ENCODE measurements at places on chromosomes 16 and 17.

GRCh38 chr17:2174468-2175293 lies 119.8 kb downstream of the HIC1 start:
- DNase-seq = no peak

GRCh38 chr17:10292057-10292937 lies 80.5 kb downstream of the MYH13 start:
- no peak for DNase-seq

DNA sequence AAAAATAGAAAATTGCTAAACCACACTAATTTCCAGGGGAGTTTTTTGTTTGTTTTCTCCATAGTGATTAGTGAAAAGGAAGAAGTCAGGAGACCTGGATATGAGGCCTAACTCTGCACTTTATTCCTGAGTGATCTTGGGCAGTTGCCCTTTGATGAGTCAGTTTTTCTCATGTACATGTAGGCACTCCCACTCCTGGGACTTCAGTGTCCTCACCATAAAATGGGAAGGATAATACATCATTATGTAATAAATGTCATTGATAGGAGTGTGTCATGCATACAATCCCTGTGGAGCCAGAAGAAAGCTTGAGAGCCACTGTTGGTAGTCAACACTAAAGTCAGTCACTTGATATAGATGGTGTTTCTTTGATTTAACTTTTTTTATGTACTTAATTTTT lies 32.5 kb downstream of the WIPF2 start:
- no peak for DNase-seq

DNA sequence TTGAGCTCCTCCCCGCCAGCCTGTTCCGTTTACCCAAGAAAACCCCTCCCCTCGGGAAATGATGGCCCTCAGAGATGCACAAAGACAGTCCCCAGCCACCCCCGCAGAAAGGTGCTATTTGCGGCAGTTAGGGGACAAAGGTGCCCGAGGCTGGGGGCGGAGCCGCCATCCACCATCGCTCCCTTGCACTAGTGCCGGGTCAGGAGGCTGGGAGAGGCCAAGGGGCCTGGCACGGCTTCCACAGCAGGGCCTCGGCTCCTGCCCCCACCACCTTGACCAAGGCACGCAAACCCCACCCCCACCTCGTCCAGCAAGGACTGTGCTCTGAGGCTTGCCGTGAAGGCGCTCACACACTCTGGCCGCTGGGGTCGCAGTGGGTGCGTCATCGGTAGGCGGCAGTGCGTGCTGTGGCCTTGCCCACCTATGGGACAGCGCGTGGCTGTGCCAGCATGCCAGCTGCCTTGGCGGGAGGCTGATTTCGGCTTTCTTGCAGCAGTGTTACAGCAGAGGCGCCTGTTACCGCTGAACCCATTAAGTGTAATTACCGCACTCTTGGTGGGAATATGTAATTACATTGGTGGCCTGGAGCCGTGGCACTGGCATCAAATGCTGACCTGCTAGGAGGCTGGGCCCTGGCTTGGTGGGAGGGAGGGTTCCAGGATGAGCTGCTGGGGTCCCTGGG lies 31.8 kb downstream of the TPSG1 start:
- no peak for DNase-seq
